Peyer's patch (tissue), 4 donors: ENCODE measurements at places on chromosomes 7 and 10. TPM values are rescaled to one million over a fixed set of nuclear protein-coding genes. Genes with fewer than 3 reads are reported as not detected.
A peak's percentile ranks its signal among the peaks of the same experiment; 100 is the strongest.

GRCh38 chr7:144019457-144019856, 19.3 kb downstream of the OR6B1 start:
- no peak for DNase-seq

GRCh38 chr7:41007351-41007751, 695.5 kb downstream of the INHBA start:
- no peak for DNase-seq

DNA sequence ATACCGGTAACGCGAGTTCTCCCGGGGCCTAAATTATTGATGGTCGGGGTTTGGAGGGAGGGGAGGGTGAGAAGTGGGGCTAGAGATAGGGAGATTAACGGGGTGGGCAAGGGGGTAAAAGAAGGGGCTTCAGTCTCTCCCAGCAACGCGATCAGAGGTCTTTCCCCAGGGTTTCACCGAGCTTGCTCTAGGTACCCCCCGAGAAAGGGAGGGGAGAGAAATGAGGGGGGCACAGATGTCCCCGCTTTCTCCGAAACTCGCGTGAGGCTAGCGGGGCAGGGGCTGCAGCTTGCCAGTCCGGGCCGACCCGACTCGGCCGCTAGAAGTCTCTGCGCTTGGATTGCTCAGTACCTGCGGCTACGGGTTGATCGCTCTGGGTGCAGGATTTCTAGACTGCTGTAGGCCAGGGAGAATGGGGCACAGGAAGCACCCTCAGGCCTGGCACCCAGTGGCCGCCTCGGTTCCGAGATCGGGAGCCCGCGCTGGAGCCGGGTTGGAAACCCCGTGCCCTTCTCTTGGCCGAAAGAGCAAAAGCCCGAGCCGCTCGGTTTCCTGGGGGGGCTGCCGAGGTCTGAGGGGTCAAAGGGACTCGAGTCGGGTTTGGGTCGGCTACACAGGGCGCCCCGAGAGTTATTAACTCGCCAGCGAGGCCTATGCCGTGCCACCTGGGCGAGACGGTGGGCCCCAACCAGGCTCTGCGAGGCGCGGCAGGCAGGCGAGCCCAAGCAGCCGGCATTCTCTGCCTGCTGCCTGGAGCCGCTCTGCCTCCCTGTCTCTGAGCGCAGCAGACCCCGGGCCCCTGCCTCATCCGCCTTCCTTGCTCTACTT, 3.1 kb downstream of the PAX2 start:
- no peak for DNase-seq

DNA sequence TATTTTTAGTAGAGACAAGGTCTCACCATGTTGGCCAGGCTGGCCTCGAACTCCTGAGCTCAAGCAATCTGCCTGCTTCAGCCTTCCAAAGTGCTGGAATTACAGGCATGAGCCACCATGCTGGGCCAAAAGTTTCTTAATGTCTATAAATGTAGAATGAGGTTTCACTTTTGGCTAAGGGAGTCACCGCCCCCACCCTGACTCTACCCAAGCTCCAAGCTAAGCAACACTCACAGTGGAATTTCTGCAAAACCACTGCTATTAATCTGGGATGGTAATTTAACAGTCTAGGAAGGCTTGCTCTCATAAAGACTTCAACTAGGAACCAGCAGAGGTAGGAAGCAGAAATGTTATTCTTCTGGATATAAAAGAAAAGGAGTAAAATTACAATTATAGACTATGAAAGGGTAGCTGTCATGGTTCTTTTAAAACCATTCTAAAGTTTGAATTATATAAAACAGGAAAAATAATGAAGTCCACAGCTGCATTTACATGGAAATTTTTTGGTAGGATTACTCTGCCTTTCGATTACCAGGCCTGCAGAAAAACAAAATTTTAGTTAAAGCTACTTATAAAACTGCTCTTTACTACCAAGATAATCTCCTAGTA, 211.6 kb downstream of the SFMBT2 start:
- no peak for DNase-seq

Gene SH2D4B
- not detected for total RNA-seq

Gene COBL
- total RNA-seq = 104 TPM

Gene FAM13C
- 2.7 TPM for total RNA-seq

GRCh38 chr7:142440906-142441411, 183.1 kb upstream of the PRSS58 start:
- no peak for DNase-seq

DNA sequence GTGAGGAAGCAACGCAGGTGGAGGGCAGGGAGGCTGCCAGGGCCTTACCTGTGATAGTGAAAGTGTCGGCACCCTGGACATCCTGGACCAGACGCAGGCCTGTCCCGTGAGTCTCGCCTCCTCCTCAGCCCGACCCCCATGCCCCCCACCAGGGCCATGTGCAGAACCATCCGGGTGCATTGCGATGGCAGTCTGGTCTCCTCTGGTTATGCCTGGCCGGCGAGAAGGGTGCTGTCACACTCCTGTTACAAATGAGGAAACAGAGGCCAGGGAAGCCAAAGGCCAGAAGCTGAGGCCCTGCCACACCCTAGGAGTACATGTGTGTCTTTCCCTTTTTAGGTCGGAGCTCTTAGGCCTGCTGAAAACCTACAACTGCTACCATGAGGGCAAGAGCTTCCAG, 7.2 kb downstream of the DEPP1 start:
- DNase-seq = no peak

GRCh38 chr7:23114896-23115295, 9.3 kb downstream of the KLHL7 start:
- DNase-seq = no peak

GRCh38 chr10:106775127-106775526, 389.4 kb downstream of the SORCS1 start:
- DNase-seq = no peak

Gene UNCX
- total RNA-seq = not detected

DNA sequence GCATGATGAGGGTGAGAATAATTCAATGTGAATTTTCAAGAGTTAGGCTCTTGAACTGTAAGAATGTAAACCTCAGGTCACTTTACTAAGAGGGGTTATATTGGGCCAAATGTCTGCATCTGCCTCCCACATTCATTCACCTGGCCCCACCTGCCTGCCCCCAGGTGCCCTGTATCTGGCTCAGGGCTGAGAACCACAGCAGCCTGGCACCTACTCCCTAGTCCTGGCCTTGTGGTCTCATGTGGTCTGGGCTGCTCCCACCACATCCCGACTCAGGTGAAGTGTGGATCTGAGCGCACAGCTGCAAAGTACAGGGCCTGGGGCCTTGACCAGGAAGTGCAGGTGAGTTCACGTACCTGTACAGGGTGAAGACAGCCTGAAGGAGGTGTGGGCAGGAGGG, 182.1 kb downstream of the PFKFB3 start:
- no peak for DNase-seq

DNA sequence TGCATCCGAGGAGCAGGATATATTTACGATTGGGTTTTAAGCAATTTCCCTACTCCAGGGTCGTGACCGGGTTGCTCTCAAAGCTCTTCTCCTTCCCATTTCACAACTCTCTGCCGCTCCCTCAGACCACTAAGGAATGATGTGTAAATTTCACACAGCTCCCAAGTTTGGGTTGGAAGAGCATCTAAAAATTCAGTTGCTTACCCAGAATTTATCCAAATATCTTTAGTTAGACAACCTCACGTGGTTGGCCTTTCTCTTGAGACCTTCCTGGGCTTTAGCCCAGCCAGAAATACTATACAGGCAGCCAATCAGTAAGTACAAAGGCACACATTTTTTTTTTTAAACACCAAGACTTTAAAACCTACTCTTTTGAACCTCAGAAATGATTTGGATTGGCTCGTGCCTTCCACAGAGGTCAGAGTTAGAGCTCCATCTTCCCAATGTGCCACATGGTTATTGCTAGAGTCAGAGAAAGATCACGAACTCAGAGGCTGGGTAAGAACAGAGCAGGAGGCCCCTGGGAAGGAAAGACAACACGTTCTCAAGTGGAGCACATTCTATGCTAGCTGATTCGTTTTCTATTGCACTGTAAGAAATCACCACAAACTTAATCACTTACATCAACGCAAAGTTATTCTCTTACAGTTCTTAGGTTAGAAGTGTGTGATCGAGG, 335.4 kb upstream of the MGMT start:
- DNase-seq = no peak

Gene CAV1
- 22.3 TPM for total RNA-seq

DNA sequence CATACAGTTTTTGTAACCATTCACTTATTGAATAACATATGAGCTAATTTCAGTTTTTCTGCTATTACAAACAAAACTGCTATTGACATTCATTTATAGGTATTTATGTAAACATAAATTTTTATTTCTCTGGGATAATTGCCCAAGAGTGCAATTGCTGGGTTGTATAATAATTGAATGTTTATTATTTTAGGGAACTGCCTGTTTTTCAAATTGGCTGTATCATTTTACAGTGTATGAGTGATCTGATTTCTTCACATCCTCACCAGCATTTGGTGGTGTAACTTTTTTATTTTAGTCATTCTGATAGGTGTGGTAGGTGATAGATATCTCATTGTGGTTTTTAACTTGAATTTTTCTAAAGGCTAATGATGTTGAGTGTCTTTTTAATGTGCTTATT, 26.4 kb downstream of the KIF11 start:
- no peak for DNase-seq

Gene WDR86
- not detected for total RNA-seq

DNA sequence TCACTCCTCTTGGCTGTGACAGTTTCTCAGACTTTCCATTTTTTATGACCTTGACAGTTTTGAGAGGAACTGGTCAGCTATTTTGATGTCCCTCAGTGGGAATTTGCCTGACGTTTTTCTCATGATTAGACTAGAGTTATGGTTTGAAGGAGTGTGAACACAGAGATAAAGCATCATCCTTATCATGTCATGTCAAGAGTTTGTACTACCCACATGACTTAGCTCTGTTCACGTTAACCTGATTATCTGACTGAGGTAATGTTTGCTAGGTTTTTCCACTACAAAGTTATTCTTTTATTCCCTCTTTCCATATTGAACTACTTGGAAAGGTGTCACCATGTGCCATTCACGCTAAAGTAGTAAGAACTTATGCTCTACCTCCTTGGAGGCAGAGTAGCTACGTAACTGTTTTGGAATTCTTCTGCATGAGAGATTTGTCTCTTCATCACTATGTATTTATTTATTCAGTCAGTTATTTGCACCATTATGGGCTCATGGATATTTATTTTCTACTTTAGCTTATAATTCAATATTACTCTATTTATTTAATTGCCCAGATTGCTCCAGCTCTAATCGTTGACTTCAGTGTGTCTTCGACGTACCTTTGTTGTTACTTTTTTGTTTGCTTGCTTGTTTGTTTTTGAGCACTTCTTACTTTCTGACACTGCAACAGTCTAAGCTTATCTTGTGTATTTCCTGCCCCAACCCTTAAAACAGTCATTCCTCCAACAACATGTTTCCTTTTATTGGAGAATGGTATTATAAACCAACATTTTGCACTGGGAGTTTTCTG, 50.4 kb downstream of the CPED1 start:
- no peak for DNase-seq

DNA sequence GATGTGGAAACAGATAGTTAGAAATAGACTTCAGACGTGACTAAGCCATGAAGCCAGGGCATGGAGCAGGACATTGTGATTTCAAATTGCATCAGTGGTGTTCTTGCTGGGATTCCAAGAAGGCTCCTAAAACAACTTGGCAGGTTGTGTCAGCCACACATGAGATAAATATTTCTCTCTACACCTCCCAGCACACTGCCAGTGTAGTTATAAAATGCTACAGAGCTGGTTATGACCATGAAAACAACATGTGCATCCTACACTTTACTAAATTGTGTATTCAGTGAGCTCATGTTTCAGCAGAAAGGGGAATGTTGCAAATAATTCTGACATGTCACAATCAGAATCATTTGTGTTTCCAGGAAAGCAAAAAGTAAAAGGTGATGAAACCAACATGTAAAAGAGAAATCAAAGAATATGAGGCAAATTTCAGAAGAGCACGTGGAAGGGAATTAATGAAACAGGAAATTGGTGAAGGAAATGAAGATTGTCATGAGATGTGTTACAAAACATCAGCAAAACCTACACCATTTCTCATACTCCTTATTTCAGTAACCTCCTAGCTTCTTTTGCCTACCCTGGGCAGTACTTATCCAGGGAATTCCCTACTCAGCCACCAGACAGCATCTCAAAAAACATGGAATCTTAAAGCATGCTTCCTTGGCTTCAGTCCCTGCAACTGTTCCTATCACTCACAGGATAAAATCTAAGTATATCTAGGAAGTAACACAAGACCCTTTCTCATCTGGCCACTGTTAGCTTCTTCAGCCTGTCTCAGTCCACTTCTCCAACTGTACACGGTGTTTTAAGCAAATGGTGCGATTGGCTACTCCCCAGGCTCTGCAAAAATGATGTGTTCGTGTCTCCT, 5.8 kb upstream of the CYP3A7 start:
- no peak for DNase-seq

DNA sequence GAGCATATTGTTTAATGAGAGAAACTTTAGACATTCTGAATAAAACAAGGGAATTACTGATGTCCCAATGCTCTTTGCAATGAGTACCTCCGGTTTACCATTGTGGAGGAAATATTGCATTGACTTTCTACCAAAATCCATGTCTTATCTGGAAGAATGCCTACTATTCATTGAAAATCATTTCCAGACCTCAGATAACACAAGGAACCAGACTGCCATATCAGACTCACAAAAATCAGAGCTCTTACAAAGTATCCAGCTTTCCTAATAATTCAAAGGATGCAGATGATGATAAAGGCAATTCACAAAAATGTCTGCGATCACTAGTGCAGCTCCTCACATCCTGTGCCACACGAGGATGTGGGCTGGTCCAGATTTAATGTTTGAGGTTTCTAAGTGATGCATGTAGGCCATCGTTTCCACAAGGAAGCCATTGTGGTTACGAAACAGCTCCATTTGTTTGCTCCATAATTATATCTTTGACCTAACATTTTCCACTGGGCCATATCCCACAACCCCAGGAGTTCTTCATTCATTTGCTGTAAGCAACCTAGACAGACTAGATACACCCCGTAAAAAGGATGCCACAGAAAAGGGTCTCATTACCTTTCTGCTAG, 831.1 kb upstream of the C7orf33 start:
- DNase-seq = no peak

DNA sequence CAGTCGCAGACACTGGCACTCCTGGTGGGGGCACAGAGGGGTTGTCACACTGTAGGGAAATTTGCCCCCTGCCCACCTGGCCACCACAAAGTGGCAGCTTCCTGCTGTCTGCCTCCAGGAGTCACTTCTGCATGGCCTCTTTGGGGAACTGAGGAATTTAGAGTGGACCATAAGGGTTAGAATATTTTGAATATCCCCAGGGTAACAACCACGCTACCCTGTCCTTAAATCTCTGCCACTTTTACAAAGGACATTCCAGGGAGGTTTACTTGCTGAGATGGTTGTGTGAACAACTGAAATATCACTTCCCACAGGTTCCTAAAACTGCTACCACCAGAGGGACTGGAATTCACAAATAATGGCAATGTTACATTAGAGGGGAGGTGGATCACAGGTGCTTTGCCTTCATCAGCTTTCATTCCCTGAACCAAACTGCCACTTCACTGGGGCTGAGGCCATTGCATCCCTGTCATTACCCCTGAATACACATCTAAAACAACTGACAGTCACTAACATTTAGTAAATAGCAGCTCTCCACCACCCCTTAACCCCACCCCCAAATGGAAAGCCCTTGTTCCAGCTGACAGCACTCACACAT, 88.1 kb upstream of the IFRD1 start:
- no peak for DNase-seq

Gene PSD
- 14.3 TPM for total RNA-seq

Gene SPDYE1
- not detected for total RNA-seq

Gene ZNF365
- total RNA-seq = 0.27 TPM

- no peak for DNase-seq
Observed at GRCh38 chr7:69791739-69792138, 193.5 kb downstream of the AUTS2 start.

Gene CHST15
- total RNA-seq = 15.8 TPM

Gene CRHR2
- total RNA-seq = not detected

- DNase-seq = peak; percentile 74
Observed at GRCh38 chr7:94655848-94656657, at the start of gene SGCE. SGCE (minus strand) TSS chr7:94656133; CDS start chr7:94656098, 35 bp downstream.
